Hematopoietic multipotent progenitor cell treated with erythropoietin and hydrocortisone succinate and interleukin-3 and kit ligand, for 4 days (in vitro differentiated cells): ENCODE measurements at places on chromosomes 4 and X.
A peak's percentile ranks its signal among the peaks of the same experiment; 100 is the strongest.

DNA sequence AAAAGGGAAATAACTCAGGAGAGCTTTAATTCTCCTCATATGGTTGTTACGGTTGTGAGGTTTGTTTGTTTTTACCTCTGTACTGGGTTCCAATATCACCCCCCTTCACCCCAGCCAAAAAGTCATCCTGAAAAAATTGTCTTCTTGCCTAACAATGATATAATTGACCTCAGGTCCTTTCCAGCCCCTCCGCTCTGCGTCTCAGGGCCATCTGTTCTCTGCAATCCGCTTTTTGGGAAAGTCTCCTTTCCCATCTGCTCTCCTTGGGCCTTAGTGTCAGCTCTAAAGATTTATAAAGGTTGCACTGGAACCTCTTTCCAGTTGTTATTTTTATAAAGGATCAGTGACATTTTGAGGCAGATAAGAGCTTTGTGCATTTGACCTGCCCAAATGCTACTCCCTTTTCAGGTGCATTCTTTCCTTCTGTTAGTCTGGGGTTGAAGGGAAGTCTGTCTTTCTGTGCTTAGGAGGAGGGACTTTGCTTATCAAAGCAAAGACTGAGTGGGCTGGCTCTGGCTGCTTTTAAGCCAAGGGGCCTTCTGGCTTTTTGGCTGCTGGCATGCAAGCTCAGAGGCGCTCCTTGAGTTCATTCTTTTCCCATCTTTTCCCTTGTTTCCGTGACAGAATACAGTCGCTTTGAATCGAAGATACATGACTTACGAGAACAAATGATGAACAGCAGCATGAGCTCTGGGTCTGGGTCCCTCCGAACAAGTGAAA, 34.1 kb downstream of the DLG3 start:
- no peak for DNase-seq

DNA sequence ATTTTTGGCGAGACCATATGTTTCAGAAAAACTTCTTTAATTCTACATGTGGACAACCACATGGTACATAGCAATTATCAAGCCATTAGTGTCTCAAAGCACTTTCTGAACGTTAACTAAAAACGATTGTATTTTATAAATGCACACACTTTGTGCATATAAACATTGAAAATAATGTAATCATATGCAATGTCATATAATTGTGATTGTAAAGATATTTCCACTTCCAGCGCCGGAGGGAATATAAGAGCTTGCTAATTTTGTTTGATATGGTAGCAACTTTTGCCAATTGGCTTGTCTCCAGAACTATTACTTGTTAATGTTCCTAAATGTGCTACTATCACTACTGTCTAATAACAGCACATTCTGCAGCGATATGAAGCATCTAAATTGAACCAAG, 162.3 kb upstream of the SMIM31 start:
- no peak for DNase-seq

DNA sequence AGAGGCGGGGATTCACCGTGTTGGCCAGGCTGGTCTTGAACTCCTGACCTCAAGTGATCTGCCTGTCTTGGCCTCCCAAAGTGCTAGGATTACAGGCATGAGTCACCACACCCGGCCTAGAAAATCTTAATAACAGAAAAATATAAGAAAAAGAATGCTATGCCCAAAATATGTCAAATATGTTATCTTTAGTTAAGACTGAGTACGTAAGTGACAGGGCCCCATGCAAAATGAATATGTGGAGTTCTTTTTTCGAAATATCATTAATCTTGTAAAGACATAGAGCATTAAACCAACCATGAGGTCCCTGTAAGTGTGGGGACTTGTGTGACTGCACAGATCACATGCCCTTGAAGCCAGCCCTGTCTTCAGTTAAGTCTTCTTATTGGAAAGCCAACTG, 8.9 kb upstream of the ZNF518B start:
- no peak for DNase-seq

DNA sequence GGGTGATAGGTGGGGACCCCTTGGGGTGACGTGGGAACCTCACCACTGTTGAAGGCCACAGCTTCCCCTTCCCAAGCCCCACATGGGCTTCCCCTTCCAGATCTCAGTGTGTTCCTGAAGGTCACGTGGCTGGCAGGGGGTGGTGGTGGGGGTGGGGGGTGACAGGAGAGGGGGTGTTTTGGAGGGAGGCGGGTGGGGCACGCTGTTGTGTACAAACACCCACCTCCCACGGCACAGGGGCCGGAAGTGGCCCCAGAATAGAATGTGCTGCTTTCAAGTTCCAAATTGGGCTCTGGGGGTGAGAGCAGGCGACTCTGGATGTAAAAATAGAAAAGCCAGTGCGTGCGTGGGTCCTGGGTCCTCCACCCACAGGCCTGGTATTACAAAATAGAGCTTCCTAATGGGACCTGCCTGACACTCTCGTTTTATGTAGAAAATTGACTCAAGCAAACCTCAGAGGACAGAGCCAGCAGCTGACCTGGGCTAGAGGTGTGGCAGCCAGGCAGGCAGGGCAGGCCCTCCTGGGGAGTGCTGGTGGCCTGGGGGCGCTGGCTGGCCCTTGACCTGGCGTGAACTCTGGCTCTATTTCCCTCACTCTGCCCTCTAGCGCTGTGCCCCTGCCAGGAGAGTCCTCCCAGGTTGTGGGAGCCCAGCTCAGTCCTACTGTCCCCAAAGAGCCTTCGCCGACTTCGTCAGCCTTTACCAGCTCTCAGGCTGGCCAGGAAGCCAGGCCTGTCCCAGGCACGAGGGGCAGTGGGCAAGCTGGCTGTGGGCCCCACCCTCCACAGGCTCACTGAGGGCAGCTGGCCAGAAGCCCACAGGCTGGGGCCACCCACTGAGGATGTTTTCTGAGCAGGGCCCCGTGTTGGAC, 5.4 kb upstream of the SH3BP2 start:
- peak; percentile 72 for DNase-seq

DNA sequence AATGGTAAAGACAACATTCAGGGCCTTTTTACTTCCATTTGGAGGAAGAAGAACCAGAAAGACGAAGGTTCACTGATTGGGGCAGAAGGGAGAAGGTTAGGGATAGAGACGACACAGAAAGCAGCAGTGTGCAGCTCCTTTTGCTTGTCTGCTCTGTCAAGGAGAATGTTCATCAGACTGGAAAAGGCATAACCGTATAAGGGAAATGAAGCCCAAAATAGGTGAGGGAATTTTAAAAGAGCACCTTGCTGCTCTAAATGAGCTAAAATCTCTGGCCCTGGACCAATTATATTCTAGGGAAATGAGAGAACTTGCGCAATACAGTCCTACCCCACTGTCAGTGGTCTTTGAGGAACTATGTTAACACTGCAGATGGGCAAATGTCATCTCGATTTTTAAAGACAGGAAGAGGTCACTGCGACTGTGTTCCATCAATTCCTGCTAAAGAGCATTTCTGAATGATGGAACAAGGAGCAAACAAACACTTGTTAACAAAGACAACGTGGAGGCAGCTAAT, 909.8 kb upstream of the FTHL17 start:
- no peak for DNase-seq

GRCh38 chr4:2417765-2418649, at the start of gene ZFYVE28:
Gene ZFYVE28 (minus strand): TSS chr4:2418645. CDS start chr4:2418323, 322 bp downstream.
- peak; percentile 30 for DNase-seq

DNA sequence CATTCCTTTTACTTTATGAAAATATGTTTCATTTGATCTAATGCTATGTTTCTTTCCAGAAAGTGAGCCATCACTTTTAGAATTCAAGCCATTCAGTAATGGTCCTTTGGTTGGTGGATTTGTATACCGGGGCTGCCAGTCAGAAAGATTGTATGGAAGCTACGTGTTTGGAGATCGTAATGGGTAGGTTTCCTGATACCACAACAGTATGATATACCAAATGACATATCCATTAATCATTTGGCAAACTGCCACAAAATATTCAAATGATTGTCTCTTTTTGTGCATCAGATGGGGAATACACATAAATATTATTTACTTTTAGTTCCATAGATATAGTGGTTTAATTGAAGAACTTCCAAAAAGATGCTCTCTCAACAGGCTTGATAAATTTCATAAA, 68.2 kb downstream of the HHIP start:
- DNase-seq, result no peak

GRCh38 chrX:118879586-118879985, 56.0 kb downstream of the ZCCHC12 start:
- no peak for DNase-seq

GRCh38 chr4:122762966-122763716, 30.6 kb downstream of the BBS12 start:
- DNase-seq, result no peak

DNA sequence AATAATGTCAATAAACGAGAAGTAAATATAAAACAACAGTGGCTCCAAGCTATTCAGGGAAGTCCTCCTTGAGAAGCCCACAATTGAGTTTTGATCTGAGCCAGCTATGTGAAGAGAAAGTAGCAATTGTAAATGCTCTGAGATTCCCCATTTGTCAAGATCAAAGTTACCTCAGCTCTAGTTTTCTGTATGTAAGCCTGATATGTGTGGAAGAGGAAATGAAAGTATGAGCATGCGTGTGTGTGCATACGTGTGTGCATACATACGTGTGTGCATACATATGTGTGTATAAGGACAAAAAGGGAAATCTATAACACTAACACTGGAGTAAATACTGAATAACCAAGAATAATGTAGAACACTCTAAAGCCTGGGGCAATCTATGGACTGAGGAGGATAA, 130.3 kb downstream of the SCFD2 start:
- DNase-seq, result no peak

GRCh38 chr4:105641845-105642244, 66.6 kb downstream of the INTS12 start:
- no peak for DNase-seq

- DNase-seq, result no peak
These were observed 25.2 kb upstream of the NPFFR2 start for GRCh38 chr4:72006586-72006985.

GRCh38 chr4:124931050-124931449, 218.5 kb upstream of the ANKRD50 start:
- DNase-seq, result no peak

DNA sequence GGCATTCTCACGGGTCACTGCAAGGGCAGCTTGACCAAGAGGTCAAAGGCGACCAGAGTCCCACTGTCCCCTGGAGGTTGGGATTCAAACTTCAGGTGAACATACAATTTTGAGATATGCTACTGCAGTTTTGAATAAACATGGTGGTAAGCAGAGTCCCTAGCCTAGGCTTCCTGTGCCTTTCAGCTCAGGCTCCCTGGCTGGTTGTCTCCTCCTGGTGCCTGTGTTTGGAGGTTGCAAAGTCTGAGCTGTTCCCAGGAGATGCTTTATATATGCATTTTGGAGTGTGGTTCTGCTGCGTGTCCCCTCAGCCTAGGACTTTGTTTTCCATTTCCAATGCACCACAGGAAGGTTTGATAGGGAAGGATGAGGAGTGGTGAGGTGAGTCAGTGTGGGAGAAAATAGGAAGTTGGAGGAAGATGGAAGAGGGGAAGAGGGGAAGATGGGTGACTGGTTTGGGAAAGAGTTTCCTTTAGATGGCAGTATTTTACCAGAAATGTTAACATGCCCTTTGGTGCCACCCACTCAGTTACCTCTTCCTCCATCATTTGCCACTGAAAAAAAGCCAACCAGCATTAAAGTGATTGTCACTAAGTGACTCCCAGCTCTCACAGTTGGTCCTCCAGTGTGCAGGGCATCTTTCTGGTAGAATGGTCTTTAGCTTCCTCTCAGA, 211.7 kb upstream of the AGTR2 start:
- no peak for DNase-seq

- DNase-seq, result no peak
These were observed 434.9 kb downstream of the PDGFC start for GRCh38 chr4:156536661-156537060.

DNA sequence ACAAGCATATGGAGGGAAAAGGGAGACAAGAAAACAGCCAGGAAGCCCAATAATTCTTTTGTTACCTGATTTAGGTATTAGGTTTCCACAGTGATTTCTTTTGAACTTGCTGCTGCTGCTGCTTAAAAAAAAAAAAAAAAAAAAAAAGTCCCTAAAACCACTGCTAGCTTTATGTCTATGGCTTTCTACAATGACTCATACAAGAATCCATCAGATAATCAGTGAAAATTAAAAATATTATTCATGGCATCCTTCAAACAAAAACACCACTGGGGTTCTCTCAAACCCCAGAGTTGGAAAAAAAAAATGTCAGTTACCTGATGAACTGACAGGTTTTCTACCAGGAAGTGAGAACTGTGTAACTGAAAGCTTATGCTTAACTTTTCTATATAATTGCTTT, 14.3 kb downstream of the EPHA5 start:
- DNase-seq, result no peak

DNA sequence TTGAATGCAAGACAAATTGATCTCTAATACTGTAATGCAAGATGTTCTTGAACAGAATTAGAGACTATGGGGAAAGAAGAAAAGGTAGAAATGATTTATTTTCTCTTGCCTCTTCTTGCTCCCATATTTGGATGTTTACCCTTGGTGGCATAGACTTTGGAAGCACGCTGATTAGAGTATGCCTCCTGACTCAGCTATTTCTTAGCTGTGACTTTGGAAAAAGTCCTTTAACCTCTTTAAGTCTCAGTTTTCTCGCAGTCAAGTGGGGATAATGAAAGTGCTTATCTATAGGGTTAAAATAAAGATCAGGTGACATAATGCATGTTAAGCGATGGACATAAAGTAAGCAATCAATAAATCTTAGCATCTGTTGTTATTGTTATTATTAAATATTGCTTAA, 545.5 kb downstream of the GLUD2 start:
- DNase-seq, result no peak

GRCh38 chr4:165982934-165983333, 109.9 kb downstream of the TLL1 start:
- DNase-seq, result no peak

GRCh38 chrX:138287205-138287877, 424.2 kb downstream of the FGF13 start:
- no peak for DNase-seq

GRCh38 chr4:168880811-168881595, 129.1 kb downstream of the CBR4 start:
- peak; percentile 85 for DNase-seq

DNA sequence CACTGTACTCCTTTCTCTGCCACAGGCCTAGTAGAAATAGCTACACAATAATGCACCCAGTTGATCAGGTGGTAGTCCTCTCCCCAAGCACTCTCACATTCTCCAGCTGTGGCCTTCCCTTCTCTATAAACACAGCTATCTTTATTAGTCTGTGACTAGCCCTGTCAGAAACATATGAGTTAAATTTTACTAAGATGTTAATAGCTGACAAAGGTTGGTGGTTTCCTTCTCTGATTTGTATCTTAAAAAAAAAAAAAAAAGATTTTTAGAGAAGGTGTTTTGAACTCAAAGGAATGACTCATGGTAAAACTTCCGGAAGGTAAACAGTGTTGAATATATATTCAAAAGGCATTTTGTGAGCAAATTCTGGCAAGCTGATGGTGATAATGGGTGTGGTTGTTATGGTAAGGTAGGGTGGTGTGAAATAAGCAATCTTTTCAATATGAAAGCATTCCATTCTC, 327.4 kb downstream of the PPP3CA start:
- peak; percentile 22 for DNase-seq

- DNase-seq, result no peak
These were observed 6.8 kb downstream of the GABRA3 start for GRCh38 chrX:152444338-152444737.

- DNase-seq, result peak; percentile 28
These were observed 1.2 kb upstream of the FGFBP2 start for GRCh38 chr4:15964159-15964558.
